ENCODE measurements at places on chromosomes 7 and 10.

DNA sequence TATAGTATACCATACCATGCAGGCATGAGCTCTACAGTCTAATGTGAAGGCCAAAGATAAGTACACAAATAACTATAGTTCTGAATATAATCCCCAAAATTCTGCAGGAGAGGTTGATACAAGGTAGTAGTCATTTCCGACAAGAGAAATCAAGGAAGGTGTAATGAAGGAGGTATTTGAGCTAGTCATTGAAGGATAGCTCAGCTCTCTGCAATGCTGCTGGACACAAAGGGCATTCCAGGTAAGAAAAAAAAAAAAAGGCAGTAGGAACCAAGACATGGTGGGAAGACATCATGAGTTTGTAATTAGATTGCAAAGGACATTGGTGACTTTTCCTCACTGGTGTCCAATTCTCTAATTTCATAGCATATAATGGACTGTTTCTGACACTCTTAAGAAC lies 285.3 kb downstream of the AHR start:
- no peak for DNase-seq

DNA sequence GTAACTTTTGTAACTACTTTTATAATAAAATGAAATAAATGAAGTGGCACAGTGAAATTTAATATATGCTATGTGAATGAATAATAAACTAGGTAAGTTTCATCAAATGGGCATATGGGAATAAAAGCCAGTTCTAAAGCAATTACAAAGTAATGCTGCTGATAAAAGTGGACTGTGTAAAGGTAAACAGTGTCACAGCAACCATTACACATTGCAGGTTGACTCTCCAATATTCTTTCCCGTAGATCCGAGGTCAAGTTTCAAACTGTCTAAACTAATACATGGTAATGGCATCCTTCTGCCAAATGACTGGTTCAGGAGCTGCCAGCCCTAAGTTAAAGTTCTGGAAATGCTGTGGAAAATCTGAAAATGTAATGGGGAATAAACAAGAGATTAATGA lies 6.0 kb downstream of the HIBADH start:
- DNase-seq = no peak

DNA sequence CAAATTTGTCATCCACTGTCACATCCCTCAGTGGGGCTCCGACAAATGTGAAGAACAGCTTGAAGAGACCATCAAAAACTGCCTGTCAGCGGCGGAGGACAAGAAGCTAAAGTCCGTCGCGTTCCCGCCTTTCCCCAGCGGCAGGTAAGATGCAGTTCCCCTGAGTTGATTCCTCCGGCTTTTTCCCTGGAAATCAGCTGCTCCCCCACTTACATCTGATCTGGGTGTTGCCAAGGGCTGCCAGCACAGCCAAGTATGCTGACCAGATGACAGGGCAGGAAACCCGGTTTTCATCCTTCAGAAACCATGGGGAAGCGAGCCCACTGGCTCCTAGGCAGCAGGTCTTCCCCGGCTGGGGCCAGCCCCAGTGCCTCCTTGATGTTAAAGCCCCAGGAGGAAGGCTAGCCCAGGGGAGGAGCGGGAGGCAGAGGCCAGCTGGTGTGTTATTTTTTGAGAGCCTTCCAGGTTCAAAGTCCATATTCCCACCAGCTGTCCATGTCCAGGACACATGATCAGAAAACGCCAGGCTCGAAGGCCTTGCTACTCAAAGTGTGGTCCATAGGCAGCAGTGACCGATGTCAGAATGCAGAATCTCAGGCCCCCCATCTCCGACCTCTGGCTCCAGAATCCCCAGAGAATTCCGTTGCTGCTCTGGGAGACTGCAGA lies 23.4 kb downstream of the AIFM2 start:
- no peak for DNase-seq

DNA sequence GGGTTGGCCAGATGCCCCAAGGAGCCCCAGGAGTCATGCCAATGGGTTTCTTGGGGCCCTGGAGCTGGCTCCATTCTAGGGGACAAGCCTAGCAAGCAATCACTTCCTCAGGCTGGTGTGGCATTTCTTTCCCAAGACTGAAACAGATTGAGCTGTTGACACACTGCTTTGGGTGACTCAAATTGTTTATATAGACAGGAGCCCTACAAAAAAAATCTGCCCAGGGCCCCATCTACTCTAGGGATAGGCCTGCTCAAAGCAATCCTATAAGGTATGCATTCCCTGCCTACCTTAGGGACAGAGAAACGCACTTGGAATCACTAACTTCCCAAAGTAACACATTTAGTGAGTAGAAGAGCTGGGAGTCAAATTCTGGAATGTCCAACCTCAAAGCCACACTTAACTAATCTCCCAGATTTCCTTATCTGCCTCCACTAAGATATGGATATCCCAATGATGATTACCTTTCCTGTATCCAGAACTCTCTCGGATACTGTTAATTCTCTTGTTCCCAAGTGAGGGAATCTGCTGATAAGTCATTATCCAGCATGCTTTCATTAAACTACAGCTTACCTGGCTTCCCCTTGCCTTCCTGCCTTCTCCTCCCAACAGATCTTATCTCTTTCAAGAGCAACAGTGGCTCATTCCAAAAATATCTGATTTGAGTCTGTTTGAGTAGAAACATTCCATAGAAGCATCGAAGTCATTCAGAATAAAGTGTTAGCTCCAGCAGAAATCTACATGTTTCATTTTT lies 3.1 kb downstream of the ABLIM1 start:
- DNase-seq = no peak

DNA sequence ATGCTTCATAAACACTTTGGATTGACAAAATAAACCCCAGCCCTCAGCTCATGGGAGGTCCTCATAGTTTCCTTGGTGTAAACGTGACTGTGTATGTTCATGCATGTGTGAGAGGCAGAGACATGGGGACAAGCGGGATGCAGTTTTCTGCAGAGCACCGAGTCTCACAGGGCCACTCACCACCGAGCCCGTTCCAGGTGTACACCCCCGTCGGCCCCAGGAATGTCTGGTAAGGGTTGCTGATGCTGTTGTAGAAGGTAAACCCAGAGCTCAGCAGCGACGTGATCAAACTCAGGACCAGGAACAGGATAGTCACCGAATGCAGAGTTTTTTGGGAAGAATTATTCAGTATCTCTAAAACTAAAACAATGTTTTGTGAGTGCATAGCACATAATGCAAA lies 9.2 kb downstream of the CLRN3 start:
- DNase-seq = no peak

DNA sequence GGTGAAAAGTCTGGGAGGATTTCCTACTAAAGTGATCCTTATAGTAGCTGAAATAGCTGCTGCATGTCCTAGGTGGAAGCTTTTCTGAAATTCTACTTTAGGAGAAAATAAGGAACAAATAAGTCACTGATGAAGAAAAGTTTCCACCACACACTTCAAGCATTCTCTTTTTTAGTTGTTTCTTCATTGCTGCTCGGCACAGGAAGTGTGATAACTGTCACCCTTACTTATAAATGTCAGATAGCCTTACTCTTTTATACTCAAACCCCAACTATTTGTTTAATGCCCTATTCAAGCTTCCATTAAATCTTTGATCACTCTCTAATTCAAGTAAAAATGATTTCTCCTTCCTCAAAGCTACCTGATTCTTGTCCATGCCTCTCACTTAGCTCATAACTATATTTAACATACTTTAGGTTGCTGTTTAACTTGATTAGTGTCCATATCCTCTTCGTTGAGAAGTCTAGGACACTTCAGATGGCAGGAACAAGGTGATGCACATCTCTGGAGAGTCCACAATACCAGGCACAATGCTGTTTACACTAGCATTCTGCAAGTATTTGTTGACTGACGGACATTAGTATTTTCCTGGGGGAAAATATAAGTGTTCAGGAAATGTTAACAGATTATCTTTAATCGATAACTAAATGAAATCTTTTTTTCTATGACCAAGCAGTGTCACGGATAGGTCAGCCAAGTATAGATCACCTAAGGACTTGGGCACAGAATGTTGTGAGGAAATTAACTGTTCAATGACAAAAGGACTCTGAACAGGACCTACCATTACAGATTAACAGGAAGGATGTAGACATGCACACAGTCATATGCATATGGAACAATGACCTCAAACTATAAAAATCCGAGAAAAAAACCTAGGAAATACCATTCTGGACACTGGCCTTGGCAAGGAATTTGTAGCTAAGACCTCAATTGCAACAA lies 67.4 kb downstream of the ZNF438 start:
- DNase-seq = no peak

GRCh38 chr10:110007161-110007700 lies 553 bp upstream of the ADD3 start:
- no peak for DNase-seq

GRCh38 chr7:27971171-27971812 lies 209.3 kb downstream of the JAZF1 start:
- no peak for DNase-seq

DNA sequence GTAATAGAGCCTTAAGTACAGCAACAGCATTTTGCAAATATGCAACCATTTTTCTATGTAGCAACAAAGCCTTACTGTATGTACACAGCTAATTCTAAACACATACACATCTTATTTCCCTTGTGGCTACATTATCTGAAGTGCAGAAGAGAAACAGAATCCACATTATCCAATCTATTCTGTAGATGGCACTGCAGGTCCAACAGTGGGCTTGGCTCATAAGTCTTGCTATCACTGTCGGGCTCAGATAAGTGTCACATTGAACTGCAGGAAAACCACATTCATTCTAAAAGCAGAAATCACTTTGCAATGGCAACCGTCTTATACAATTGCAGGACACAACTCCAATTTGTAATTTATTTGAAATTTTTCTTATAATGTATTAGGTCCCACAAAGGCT lies 109.8 kb upstream of the NOBOX start:
- DNase-seq = no peak

GRCh38 chr10:3723766-3724165 lies 61.2 kb downstream of the KLF6 start:
- DNase-seq = no peak

DNA sequence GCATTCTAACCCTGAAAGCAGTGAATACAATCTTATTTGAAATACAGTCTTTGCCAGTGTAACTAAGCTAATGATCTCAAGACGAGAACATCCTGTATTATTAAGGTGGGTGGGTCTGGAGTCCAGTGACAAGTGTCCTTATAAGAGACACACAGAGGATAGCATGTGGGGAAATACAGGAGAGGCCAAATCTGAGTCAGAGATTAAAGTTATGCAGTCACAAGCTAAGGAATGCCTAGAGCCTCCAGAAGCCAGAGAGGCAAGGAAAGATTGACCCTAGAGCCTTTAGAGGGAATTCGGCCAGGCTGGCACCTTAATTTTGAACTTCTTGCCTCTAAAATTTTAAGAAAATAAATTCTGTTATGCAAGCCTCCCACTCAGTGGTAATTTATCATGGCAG lies 87.5 kb upstream of the HGF start:
- DNase-seq = no peak

DNA sequence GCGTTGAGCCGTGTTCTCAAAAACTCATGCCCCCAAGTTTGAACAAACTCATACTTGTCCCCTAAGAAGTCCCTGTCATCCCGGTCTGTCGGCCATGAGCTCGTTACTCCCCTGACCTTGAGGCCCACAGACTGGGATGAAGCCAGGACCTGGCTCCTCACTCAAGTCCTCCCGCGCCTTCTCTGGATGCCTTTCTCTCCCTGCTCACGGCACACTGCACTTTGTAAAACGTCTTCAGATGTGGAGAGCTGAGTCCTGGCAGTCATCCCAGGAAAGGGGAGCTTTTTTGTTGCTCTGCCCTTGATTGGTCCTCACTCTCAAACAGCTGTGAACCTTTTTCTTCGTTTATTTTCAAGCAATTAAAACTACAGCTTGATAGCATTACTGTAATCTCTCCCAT lies 110.8 kb downstream of the JAZF1 start:
- no peak for DNase-seq

DNA sequence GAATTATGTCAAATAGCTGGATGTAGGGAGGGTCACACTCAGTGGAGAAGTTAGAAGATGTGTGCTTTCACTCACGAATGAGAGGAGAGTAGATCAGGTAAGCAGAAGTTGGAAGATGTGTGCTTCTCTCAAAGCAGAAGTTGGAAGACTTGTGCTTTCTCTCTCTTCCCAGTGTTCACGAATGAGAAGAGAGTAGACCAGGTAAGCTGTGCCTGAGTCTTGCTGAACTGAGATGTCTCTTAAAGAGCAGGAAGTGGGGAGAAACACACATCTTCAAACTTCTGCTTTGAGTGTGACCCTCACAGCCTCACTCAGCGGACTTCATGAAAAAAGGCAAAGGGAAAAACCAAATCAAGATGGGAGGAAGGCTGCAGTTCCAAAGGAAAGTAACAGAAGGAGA lies 7.0 kb upstream of the TMEM243 start:
- DNase-seq = no peak

DNA sequence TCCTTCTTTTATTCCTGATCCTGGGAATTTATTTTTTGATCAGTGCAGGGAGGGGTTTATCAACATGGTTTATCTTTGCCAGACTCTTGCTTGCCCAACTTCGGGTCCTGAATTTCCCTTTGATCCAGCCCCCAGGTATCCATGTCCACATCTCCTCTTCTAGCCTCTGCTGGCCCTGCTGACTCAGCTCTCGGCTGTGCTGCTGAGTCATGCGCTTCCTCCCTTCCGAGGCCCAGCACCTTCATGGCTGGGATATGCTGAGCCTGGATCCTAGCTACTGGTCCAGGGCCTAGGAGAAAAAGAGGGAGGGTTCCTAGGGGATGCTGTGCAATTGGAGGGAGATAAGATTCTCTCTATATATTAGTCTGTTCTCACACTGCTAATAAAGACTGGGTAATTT lies 380.7 kb upstream of the SHH start:
- no peak for DNase-seq

- no peak for DNase-seq
Measured at GRCh38 chr10:95312986-95313495, 22.2 kb upstream of the PDLIM1 start.

Data from naive thymus-derived CD8-positive, alpha-beta T cell (primary cell).